ENCODE measurements at places on chromosomes 3 and 15.

DNA sequence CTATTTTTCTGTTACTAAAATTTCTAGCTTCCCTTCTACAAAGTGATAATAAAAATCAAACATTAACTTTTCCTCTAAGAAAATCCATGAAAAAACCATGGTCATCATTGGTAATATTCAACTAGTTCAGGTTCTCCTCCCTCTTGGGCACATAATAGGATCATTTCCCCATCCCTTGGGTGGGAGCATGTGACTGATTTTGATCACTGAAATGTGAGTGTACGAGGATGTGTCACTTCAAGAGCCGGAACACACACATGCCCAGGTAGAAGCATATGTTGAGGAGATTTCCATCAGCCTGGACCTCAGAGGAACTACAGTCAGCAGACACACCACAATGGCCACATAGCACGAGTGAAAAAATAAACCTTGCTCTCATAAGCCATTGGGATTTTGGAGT is 36.1 kb downstream of the AP3S2 start:
- no peak for DNase-seq

- no peak for DNase-seq
Measured at GRCh38 chr15:80871858-80872257, 92.7 kb downstream of the CEMIP start.

DNA sequence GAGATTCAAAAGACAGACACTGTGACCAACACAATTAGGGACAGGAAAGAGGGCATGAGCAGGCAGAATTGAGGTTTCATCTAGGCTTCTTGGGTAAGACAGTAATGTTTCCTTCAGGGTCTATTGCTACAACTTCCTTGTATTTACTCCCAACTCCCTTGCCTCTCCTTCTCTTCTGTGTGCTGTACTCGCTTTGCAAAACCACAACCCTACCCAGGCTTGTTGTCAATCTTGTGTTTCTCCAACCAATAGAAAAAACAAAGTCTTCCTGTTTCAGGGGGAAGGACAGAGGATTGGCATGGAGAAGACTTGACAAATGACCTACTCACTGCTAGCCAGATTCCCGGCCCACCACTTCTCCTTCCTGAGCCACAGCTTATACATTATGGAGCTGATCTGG is 36.3 kb upstream of the MASP1 start:
- DNase-seq = no peak

GRCh38 chr3:122510878-122511535 is 3.7 kb downstream of the KPNA1 start:
- DNase-seq = no peak

DNA sequence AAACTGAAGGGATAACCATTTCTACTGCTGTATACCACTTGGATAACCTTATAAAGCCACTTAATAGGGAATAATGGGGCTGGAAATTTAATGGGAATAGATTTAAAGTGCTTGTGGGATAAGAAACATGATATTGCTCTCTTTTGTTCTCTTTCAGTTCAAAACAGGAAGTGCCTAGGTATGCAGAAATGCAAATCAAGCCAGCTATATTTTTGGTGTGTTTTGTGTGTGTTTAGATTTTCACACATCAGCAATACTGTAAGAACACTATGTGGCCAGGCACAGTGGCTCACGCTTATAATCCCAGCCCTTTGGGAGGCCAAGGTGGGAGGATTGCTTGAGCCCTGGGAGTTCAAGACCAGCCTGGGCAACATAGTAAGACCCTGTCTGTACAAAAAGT is 442.3 kb upstream of the TPRG1 start:
- DNase-seq = no peak

GRCh38 chr15:55526559-55527036 is 18.6 kb upstream of the DNAAF4 start:
- no peak for DNase-seq

- DNase-seq = no peak
Measured at GRCh38 chr3:21484057-21484827, 266.8 kb downstream of the ZNF385D start.

DNA sequence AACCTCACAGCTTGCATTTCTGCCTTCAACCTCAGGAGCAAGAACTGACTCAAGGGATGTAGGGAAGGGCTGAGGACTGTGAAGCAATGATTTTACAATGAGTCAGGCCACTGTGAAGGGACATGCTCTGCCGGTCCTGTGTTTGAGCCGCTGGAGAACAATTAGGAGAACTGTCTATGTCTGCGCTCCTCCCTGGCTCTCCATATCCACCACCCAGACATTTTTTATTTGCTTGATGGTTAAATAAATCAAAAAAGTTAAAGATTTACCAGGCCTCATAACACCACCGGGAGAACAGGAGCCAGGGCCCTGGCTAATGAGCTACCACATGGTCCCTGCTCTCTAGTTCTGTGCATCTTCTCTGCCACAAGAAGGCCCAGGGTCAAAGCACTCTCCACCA is 29.6 kb downstream of the SEC61A1 start:
- DNase-seq = no peak

DNA sequence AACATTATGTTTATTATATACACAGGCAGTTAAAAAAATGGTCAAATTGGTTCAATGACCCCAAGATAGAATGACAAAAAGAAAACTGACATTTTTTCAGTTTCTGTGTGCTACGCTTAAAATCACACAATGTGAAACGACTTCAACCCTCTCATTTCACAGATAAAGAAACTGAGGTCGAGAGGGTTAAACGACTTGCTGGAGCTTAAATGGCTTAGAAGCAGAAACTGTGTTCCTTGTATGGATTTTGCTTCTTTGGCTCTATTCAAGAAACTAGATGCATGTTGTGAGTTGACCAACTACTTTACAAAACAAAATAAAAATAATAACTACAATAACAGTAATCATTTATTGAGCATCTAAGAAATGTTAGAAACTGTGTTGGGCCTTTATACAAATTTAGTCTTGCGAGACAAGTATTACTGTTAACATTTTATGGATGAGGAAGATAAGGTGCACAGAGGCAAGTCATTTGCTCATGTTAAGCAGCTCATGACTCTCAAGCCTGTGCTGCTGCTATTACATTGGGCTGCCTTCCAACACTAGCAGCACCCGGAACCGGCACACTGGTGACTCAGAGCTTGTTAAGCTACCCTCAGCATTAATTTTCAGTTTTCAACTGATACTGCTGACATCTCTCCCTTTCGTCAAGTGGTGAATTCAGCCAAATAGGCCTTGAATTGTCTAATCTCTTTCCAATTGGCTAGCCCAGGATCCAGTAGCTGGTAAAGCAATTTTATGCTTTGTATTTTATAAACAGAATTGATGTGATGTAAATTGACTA is 487.6 kb downstream of the NAALADL2 start:
- DNase-seq = no peak

- no peak for DNase-seq
Measured at GRCh38 chr3:28134792-28135375, 106.5 kb upstream of the CMC1 start.

DNA sequence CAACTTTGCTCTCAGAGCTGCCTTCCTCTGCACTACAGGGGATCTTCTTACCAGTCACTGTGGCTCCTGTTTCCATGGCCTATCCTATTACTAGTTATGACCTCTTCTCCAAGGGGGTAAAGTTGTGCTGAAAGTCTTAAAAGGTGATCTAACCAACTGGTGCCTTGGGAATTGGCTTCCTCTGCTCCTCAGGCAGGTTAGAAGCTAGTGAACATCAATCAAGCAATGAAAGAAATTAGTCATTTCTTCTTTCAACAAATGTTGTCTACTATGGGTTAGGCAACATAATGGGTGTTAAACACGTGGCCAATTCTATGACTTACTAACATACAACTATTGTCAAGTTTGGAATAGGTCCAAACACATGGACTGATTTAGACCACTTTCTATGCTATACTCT is 571.4 kb upstream of the NAALADL2 start:
- DNase-seq = no peak

DNA sequence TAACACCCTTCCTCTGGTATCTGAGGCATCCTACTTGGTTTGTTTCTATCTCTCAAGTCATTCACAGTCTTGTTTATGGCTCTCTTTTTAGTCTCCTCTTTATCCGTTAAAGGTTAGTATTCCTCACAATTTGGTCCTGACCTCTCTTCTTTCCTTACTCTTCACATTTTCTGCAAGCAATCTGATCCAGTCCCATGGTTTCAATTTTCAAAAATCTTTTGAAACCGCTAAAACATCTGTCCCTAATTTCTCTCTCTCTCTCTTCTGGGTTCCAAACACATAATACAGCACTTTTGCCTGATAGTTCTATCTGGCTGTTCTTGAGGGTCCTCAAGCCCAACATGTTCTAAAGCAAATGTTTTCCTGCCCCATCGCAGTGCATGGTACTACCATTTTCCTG is 149.0 kb downstream of the SERPINI1 start:
- no peak for DNase-seq

GRCh38 chr3:145183261-145183660 is 977.7 kb downstream of the PLOD2 start:
- no peak for DNase-seq

- DNase-seq = no peak
Measured at GRCh38 chr3:1294586-1294985, 201.8 kb downstream of the CNTN6 start.

DNA sequence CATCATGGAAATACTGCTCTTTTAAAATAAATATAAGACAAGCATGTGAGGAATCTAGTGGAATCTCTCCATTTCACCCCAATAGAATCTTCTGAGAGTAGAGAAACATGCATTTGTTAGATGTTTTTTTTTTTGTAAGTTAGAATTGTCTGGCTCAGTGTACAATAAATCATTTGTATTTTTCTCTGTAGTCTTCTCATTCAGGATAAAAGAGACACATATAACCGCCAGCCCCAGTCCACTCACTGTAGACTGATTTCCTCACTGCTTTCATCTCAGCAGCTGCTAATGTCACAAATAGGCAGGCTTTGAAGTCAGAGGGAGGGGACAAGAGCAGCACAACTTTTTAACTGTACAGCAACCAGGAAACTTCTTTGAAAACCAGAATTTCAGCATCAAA is 140.2 kb upstream of the RBMS3 start:
- no peak for DNase-seq

GRCh38 chr3:78314327-78314726 is 1274.4 kb downstream of the ROBO2 start:
- DNase-seq = no peak

GRCh38 chr3:149291178-149291577 is 42.3 kb downstream of the TM4SF18 start:
- no peak for DNase-seq
